ENCODE measurements at places on chromosomes 6 and 20.

DNA sequence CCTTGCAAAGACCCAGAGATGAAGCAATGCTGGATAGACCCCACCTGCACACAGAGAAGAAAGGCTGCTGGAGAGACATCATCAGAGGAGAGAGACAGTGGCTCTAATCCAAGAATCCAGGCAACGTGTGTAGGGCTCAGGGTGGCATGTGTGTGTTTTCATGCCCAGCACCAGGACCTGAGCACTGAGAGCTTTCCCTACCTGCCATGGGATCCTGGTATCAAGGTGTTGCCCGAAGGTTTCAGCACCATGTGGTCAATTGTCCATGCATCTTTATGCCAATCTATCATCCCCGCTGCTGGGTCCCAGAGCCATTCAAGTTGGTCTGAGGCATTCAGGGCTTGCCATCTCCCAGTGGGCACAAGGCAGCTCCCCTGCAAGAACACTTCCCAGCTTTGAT lies 7.5 kb upstream of the CD93 start:
- DNase-seq = no peak

DNA sequence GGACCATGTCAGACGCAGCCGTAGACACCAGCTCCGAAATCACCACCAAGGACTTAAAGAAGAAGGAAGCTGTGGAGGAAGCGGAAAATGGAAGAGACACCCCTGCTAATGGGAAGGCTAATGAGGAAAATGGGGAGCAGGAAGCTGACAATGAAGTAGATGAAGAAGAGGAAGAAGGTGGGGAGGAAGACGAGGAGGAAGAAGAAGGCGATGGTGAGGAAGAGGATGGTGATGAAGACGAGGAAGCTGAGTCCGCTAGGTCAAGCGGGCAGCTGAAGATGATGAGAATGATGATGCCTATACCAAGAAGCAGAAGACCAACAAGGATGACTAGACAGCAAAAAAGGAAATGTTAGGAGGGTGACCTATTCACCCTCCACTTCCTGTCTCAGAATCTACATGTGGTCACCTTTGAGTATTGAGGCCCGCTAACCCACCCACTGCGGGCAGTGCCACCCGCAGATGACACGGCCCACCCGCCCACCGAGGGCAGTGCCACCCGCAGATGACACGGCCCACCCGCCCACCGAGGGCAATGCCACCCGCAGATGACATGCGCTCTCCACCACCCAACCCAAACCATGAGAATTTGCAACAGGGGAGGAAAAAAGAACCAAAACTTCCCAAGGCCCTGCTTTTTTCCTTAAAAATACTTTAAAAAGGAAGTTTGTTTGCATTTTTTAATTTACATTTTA lies 43.3 kb downstream of the MGME1 start:
- no peak for DNase-seq

DNA sequence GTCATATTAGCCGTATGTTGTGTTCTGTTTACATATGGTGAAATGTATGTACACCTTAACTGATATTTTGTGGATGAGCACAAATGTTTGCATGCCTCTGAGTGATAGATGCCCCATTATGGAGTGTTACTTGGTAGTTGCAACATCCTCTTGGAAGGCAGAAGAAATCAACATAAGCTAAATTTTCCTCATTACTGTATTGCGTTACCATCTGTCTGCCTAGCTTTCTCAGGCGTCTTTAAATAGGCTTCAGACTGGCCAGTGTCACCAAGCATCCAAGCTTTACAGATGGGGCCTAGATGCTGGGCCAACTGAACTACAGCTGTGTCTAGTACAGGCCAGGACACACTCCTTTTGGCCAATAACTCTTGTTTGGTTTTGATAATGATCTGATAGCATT lies 250.6 kb downstream of the SAMD5 start:
- no peak for DNase-seq

GRCh38 chr6:167295495-167296292 lies 4.6 kb downstream of the UNC93A start:
- DNase-seq = no peak

DNA sequence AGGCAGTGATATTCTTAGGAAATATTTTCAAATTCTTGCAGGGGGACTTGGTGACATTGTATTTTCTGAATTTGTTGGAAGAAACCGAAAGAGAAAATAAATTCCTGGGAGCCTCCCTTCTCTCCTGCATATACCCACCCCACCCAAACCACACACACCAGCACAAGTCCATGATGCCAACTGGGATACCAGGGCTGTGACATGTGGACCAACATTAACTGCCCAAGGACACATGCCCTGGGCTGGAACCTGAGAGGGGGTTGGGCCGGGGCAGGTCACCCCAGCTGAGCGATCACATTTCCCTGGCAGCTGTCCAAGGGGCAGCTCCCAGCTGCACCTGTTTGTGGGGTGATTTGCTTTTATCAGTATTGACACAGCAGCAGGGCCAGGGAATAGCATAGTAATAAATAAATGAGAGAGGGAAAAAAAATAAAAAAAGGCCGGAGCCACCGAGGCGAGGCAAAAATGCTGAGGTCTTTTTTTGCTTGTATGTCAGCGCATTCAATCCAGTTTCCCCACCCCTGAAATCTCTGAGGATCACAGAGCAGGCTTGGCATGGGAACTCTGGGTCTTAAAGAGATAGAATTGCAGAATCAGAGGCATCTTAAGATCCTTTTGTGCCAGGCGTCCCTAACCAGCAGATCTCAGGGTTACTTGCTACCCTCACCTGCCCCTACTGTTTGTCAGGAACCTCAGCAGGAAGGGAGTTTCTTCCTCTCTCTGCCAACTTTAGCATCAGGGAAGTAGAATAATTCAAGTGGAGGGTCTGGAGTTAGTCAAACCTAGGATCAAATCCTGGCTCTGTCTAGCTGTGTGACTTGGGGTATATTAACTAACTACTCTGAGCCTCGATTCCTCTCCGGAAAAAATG lies 66.5 kb upstream of the PIM1 start:
- peak; percentile 61 for DNase-seq

DNA sequence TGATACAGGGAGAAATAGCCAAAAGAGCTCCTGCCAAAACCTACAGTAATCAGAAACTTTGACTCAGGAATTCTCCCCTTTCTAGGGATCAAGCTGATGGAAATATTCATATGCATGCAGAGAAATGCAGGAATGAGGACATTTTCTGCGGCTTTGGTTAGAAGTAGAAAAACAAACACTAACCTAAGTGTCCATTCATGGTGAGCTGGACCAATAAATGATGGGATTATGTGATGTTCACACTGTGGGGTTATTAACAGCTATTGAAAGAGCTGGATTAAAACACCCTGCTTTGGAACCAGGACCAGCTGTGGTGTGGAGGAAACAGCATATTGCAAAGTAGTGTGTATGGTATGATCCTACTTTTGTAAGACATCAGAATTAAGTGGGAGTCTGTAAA lies 143.1 kb downstream of the SYCP2 start:
- peak; percentile 31 for DNase-seq

DNA sequence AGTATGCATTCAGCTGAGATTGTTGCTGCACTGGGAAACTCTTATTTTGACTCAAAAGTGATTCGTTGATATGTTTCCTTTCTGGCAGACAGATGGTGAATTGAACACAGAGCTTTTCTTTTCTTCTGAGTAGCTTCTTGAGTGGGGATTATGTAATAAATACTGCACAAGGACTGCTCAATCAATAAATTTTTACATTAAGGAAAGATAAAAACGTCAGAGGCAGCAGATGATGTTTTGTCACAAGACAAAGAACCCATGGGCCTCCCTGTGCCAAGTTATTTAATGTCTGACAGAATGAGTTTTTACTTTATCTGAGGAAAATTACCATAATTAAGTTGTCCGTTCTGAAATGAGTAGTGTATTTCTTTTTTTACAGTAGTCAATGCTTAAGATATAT lies 460.3 kb downstream of the UTRN start:
- no peak for DNase-seq
